Activated CD4-positive, alpha-beta T cell treated with anti-CD3 and anti-CD28 coated beads, Interleukin-2, amount 50 U/mL, for 48 hours (primary cell): ENCODE measurements at places on chromosomes 7 and 10.

DNA sequence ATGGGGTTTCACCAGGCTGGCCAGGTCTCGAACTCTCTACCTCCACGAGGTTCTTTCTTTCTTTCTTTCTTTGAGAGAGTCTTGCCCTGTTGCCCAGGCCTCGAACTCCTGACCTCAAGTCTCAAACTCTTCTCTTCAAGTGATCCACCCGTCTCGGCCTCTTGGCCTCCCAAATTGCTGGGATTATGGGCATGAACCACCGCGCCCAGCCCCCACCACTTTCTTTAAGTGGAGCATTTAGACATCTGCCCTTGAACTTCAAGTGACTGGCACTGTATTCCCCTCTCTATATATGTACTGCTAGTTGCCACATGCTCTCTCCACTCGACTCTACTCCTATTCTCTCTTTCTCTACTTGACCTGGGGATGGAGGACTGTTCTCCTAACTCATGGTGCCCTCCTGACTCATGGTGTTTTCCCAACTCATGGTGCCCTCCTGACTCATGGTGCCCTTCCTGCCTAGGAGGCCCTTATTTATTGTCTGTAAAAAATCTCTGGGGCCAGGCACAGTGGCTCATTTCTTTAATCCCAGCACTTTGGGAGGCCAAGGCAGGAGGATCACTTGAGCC lies 19.3 kb upstream of the ACHE start:
- DNase-seq: no peak

- no peak for DNase-seq
These were observed 37.1 kb downstream of the CCDC71L start for GRCh38 chr7:106623853-106624252.

GRCh38 chr10:79056361-79056735 lies 12.4 kb upstream of the ZMIZ1 start:
- no peak for DNase-seq

DNA sequence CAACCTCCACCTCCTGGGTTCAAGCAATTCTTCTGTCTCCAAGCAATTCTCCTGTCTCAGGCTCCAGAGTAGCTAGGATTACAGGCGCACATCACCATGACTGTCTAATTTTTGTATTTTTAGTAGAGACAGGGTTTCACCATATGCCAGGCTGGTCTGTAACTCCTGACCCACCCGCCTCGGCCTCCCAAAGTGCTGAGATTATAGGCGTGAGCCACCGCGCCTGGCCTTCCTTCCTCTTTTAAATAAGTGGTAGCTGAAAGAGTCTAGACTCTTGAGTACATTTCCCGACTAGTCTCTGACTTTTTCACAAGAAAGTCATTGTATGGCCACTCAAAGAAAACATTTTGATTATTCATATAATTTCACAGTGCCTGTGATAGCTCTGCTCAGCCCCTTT lies 636.2 kb upstream of the ANKRD30A start:
- DNase-seq: no peak

GRCh38 chr7:17134786-17135185 lies 163.7 kb upstream of the AHR start:
- DNase-seq: no peak

DNA sequence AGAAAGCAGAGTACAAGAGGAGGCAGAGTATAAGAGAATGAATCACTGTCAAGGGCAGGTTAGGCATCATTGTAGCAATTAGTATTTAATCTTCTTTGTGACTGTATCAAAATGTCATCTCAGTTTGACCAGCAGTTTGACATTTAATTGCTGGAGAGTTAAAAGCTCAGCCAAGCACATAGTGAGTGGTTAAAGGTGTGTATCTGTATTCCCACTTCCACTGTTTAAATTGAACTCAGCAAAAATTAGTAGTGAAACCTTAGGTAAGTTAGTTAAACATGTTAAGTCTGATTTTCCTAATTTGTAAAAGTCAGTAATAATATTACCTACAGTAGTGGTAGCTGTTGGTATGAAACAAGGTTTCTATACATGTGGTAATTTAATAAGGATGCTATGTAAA lies 296.4 kb upstream of the MBL2 start:
- no peak for DNase-seq

GRCh38 chr10:28873540-28873939 lies 196.2 kb downstream of the BAMBI start:
- DNase-seq: no peak

DNA sequence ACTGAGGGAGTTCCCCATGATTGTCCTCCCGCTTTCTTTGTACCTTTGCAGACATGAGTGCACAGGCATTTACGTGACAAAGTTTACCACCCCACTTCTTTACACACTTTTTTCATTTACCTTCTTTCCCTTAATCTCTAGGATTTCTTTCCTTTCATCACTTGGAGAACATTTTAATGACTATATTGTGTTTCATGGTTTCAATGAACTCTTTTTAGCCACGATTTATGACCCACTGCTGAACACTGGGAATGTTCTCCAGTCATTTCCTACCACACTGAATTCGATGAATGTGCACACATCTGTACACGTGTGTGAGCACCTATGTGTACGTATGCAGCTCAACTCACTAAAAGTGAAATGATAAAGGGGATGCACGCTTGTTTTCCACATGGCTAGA lies 371.7 kb upstream of the IGFBP3 start:
- DNase-seq: no peak

DNA sequence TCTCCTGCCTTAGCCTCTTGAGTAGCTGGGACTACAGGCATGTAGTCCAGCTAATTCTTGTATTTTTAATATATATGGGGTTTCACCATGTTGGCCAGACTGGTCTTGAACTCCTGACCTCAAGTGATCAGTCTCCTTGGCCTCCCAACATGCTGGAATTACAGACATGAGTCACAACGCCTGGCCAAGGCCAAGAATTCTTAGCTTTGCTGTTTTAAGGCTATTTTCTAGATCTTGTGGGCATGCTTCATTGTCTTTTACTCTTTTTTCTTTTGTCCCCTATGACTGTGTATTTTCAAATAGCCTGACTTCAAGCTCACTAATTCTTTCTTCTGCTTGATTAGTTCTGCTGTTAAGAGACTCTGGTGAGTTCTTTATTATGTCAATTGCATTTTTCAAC lies 56.4 kb upstream of the TAS2R16 start:
- no peak for DNase-seq

DNA sequence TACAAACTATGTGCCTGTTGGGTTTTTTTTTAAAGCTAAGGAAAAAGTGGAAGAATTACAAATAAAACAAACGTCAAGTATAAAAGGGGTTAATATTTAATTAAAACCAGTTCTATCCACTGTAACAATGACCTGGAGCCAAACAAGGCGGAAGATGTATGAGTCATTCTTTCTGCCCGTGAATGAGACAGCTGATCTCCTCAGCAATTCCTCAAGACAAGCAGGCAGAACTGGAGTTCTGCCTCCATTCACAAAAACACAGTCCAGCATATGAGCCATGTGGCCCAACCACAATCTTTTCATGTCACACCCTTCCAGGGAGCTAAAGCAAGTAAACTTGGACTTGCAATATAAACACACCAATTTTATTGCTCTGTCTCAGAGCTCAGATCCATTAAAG lies 8.4 kb downstream of the ETV1 start:
- DNase-seq: no peak

DNA sequence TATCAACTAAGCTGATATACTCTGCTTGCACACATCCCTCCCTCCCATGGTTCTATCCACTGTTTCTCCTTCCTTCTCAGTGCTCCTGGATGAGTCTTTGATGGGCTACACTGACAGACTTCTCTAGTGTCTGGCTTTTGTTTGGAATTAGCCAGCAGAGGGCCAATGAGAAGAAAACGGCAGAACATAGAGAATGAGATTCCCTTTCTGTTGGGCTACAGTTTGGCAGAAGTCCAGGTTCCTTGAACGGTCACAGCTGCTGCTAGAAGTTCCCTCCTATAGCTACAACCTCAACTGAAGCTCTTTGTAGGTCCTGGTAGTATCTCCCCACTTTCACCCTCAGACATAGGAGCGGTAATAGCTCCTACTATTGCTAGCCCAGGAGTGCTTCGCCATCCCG lies 251.1 kb upstream of the LRRN3 start:
- no peak for DNase-seq

DNA sequence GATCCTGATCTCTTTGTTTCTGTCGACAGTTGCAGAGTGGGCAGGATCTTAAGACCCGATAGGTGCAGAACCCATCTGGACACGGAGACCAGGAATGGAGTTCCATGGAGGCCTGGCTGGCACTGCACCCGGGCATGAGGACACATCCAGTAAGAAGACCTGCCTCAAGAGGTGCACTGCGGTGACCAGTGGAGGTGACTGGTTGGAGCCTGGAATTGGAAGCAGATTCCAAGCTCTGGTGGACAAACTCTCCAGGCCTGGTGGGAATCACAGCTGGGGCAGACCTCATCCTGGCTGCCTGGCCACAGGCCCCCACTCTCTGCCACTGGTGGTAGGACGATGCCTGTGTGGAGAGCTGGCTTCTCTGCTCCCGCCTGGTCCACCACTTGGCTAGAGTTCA lies 31.0 kb downstream of the ZNF775 start:
- DNase-seq: no peak

DNA sequence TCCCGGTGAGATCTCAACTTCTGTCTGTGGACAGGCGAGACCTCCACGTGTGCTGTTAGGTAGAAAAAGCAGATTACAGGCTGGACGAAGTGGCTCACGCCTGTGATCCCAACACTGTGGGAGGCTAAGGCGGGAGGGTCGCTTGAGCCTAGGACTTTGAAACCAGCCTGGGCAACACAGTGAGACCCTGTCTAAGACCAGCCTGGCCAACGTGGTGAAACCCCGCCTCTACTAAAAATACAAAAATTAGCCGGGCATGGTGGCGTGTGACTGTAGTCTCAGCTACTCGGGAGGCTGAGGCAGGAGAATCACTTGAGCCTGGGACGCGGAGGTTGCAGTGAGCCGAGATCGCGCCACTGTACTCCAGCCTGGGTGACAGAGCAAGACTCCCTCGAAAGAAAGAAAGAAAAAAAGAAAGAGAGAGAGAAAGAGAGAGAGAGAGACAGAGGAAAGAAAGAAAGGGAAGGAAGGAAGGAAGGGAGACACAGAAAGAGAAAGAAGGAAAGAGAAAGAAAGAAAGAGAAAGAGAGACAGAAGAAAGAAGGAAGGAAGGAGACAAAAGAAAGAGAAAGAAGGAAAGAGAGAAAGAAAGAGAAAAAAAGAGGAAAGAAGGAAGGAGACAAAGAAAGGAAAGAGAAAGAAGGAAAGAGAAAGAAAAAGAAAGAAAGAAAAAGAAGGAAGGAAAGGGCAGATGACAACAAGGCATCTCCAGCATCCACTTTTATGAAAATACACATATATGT lies 29.6 kb upstream of the SUN1 start:
- DNase-seq: no peak

GRCh38 chr10:86936661-86937501 lies 20.5 kb downstream of the MMRN2 start:
- no peak for DNase-seq

DNA sequence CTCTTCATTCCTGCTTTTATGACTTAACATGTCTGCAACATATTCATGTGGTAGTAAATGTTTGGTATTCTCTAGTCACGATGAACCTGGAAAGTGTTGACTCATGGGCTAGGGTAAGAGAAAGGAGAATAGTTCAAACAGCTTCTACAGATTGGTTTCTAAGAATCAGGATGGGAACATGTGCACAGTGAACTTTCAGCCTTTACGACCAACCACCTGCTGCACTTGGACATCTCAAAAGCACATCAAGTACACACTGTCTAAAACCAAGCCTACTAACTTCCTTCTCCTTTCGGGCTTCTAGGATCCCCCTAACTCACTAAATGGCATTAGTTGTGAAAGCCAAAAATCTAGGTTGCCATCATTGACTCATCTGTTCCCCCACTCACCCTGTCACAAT lies 85.5 kb downstream of the CUL2 start:
- no peak for DNase-seq

GRCh38 chr7:143015084-143015483 lies 11.8 kb downstream of the OR9A2 start:
- DNase-seq: no peak

- DNase-seq: no peak
These were observed 408.9 kb downstream of the GRM8 start for GRCh38 chr7:126843883-126844282.

GRCh38 chr7:19269301-19269700 lies 124.1 kb upstream of the FERD3L start:
- no peak for DNase-seq
